ENCODE measurements at places on chromosomes 5 and 9.

- no peak overlapping the region for H3K27ac ChIP-seq
- no peaks in the 10 kb centered on the region for H3K36me3 ChIP-seq
- H3K27me3 ChIP-seq, result no peaks in the 10 kb centered on the region
- DNase-seq, result no peak
- no peak overlapping the region for H3K4me3 ChIP-seq
Measured at GRCh38 chr5:152271420-152271819, 133.7 kb downstream of the NMUR2 start.

DNA sequence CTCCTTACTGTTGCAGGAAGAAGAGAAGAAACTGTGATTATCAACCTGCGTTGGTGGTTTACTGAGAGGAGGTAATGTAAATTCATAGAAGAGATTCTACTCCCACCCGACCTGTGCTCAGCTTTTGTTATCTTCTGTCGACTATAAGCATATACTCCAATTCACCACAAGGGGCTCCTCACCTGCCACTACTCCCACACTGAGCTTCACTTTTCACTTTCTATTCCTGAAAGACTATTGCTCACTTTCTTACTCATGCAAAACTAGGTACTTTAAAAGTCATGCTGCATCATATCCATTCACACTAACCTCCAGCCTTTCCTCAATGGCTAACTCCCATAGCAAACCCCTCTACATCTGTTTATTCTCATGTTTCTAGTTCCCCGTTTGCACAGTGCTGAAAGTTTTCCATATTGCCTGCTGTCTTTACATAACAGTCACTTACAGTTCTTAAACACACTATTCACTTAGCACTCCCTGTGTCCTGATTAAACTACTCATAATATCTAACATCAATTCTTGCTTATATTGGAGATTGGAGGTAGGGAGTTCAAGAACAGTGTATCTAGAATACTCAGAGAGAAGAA, 1062.6 kb downstream of the NR2F1-AS1 start:
- DNase-seq, result no peak
- no peak overlapping the region for H3K27ac ChIP-seq
- no peaks in the 10 kb centered on the region for H3K4me1 ChIP-seq
- no peaks in the 10 kb centered on the region for H3K36me3 ChIP-seq

DNA sequence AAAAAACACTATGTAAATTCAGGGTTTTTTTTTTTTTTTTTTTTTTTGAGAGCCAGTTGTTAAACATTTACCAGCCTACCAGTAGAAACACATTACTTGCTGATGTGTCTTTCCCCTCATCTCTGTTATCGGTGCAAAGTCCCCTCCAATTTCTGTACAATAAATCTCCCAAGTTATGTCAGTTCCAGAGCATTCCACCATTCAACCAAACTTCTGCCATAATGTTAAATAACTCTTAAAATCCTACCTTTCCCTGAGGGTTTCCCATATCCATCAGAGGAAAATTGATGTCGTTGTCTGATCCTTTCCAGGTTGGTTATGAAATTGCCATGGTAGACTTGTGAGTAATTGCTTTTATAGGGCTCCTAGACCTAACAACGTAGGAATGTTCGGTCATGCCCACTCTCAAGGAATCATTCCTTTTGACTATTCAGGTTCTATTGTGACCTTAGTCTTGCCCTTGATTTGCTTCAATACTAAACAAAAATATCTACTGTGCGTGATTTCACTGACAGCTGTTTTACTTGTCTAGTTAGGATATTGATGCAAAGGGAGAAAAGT, 5.6 kb upstream of the PPP2R2B start:
- no peak overlapping the region for H3K27ac ChIP-seq
- H3K4me3 ChIP-seq, result no peak overlapping the region
- H3K36me3 ChIP-seq, result no peaks in the 10 kb centered on the region
- no peaks in the 10 kb centered on the region for H3K4me1 ChIP-seq

DNA sequence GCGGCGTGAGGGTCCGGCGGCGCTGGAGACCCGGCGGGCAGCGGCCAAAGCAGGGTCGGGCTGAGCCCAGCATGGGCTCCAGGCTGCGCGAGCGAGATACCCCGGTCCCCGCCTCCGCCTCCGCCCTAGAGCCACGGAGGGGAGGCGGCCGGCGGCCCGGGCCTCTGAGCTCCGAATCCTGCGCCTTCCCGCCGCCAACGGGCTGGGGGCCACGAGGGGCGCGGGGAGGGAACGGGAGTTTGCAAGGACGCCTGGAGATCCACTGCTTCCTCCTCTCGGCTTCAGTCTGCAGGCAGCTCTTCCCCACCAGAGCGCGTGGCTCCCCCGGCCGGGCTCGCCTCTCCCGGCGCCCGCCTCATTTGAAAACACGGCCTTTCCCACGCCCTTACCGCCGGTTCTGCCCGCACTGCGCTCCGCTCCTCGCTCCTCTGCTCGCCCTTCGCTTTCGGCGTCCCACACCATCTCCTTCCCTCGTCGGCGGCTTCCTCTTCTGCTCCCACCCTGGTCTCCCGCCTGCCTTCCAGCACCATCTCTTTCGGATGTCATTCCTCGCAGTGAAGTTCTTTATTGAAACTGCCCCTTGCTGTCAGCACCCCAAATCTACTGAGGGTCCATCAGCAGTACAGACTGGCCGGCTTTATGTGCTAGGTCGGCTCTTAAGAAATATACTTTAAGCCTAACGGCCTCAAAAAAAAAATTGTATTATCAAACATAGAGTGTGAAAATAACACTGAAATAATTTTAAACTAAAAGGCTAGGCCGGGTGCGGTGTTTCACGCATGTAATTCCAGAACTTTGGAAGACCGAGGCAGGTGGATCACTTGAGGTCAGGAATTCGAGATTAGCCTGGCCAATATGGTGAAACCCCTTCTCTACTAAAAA, 105.0 kb upstream of the FAM120A start:
- no peak for DNase-seq

DNA sequence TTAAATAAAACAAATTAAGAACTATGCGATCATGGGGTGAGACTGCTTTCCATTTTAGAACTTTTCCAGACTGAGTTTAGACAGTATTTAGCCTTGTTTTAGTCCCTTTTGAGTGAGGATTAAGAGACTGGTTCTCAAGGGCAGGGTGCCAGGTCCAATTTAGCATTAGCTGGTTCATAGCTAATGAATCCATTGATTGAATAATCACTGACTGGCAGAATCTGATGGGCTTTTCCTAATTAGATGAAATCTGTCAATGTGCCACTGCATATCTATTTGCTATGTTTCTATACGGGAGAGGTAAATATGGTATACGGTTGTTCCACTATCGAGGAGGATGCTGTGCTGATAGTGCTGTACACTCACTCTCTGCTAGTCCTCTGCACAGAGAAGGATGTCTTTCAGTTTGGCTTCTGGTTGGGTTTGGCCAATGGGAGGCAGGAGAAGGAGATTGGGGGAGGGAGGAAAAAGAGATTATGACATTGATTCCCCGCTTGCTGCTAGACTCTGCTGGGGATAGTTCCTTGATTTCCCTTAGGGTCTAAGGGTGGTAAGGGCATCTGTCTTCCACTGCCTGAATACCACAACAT, 496.6 kb downstream of the CTNND2 start:
- no peaks in the 10 kb centered on the region for H3K4me1 ChIP-seq
- DNase-seq, result no peak
- H3K27ac ChIP-seq, result no peak overlapping the region
- H3K27me3 ChIP-seq, result no peaks in the 10 kb centered on the region
- H3K36me3 ChIP-seq, result no peaks in the 10 kb centered on the region
- no peak overlapping the region for H3K4me3 ChIP-seq

DNA sequence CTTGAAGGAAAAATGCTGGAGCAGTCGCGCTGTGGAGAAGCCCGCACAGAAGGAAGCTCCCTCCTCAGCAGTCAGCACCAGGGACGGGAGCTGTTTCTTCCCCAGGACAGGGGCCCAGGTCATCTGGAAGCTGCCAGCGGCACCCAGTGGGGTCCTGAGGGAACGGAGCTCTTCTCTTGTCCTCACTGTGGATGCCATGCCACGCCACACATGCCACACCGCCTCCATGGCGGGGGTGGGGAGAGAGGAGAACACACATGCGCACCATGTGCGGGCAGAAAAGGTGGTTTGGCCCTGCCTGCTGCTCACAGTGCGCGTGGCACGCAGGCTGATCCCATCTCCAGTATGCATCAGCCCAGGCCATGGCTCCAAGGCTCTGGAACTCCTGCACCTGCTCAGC, 41.7 kb upstream of the ZNF354B start:
- no peak overlapping the region for H3K4me3 ChIP-seq
- no peaks in the 10 kb centered on the region for H3K36me3 ChIP-seq
- H3K27me3 ChIP-seq, result peaks cover 2% of the 10 kb centered on the region
- no peaks in the 10 kb centered on the region for H3K4me1 ChIP-seq

GRCh38 chr5:113340537-113340936, 94.3 kb downstream of the TSSK1B start:
- H3K4me3 ChIP-seq, result no peak overlapping the region
- H3K27me3 ChIP-seq, result no peaks in the 10 kb centered on the region
- H3K36me3 ChIP-seq, result no peaks in the 10 kb centered on the region
- H3K4me1 ChIP-seq, result no peaks in the 10 kb centered on the region

- no peaks in the 10 kb centered on the region for H3K27me3 ChIP-seq
- no peaks in the 10 kb centered on the region for H3K4me1 ChIP-seq
- H3K36me3 ChIP-seq, result no peaks in the 10 kb centered on the region
- no peak overlapping the region for H3K4me3 ChIP-seq
Measured at GRCh38 chr9:82601293-82601771, 461.6 kb downstream of the RASEF start.

- no peak overlapping the region for H3K27ac ChIP-seq
- H3K27me3 ChIP-seq, result no peaks in the 10 kb centered on the region
- no peaks in the 10 kb centered on the region for H3K36me3 ChIP-seq
- no peak for DNase-seq
- no peak overlapping the region for H3K4me3 ChIP-seq
- peaks cover 3% of the 10 kb centered on the region for H3K4me1 ChIP-seq
Measured at GRCh38 chr9:105293408-105293807, 49.0 kb downstream of the SLC44A1 start.

- no peaks in the 10 kb centered on the region for H3K36me3 ChIP-seq
- H3K4me3 ChIP-seq, result no peak overlapping the region
- H3K27me3 ChIP-seq, result no peaks in the 10 kb centered on the region
Measured at GRCh38 chr9:93054758-93055704, 3.5 kb upstream of the SUSD3 start.

DNA sequence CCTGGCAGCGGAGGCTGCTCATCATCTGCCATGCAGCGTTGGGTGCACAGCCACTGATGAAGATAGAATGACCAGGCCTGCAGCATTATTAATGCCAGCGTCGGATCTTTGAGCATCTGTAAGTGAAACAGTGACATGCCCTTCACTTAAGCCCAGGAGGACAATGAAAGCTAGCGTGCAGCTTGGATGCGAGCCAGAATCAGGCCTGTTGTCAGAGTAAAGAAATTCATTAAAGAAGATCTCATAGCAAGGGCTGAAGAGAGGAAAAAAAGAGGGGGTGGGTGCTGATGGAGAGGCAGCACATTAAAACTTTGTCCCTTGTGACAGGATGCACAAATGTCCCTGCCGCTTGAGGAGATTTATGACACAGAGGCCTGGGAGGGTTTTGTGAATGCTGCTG, 186.1 kb upstream of the MAST4 start:
- H3K4me3 ChIP-seq, result no peak overlapping the region
- H3K27ac ChIP-seq, result no peak overlapping the region
- no peak for DNase-seq
- H3K4me1 ChIP-seq, result no peaks in the 10 kb centered on the region
- H3K27me3 ChIP-seq, result peaks cover 11% of the 10 kb centered on the region
- H3K36me3 ChIP-seq, result no peaks in the 10 kb centered on the region

- H3K36me3 ChIP-seq, result no peaks in the 10 kb centered on the region
- no peak for DNase-seq
- no peak overlapping the region for H3K4me3 ChIP-seq
Measured at GRCh38 chr5:107805166-107805565, 134.4 kb upstream of the EFNA5 start.

GRCh38 chr9:26975728-26976707, 19.8 kb downstream of the IFT74 start:
- no peak for DNase-seq
- H3K36me3 ChIP-seq, result no peaks in the 10 kb centered on the region
- H3K4me1 ChIP-seq, result no peaks in the 10 kb centered on the region
- no peaks in the 10 kb centered on the region for H3K27me3 ChIP-seq

- H3K4me3 ChIP-seq, result no peak overlapping the region
- no peak for DNase-seq
- H3K27ac ChIP-seq, result no peak overlapping the region
- H3K36me3 ChIP-seq, result no peaks in the 10 kb centered on the region
- H3K27me3 ChIP-seq, result no peaks in the 10 kb centered on the region
- no peaks in the 10 kb centered on the region for H3K4me1 ChIP-seq
Measured at GRCh38 chr9:132792547-132792946, 85.5 kb downstream of the AK8 start.

GRCh38 chr9:134793288-134794188, 87.1 kb upstream of the FCN2 start:
- no peaks in the 10 kb centered on the region for H3K36me3 ChIP-seq
- peaks cover 19% of the 10 kb centered on the region for H3K27me3 ChIP-seq
- no peaks in the 10 kb centered on the region for H3K4me1 ChIP-seq
- DNase-seq, result no peak
- H3K27ac ChIP-seq, result no peak overlapping the region
- no peak overlapping the region for H3K4me3 ChIP-seq

GRCh38 chr5:139650689-139651042, 2.5 kb downstream of the CXXC5 start:
- DNase-seq, result no peak
- peak overlapping the region; percentile 51 for H3K4me3 ChIP-seq
- H3K27ac ChIP-seq, result no peak overlapping the region
- peaks cover 16% of the 10 kb centered on the region for H3K4me1 ChIP-seq
- no peaks in the 10 kb centered on the region for H3K36me3 ChIP-seq

DNA sequence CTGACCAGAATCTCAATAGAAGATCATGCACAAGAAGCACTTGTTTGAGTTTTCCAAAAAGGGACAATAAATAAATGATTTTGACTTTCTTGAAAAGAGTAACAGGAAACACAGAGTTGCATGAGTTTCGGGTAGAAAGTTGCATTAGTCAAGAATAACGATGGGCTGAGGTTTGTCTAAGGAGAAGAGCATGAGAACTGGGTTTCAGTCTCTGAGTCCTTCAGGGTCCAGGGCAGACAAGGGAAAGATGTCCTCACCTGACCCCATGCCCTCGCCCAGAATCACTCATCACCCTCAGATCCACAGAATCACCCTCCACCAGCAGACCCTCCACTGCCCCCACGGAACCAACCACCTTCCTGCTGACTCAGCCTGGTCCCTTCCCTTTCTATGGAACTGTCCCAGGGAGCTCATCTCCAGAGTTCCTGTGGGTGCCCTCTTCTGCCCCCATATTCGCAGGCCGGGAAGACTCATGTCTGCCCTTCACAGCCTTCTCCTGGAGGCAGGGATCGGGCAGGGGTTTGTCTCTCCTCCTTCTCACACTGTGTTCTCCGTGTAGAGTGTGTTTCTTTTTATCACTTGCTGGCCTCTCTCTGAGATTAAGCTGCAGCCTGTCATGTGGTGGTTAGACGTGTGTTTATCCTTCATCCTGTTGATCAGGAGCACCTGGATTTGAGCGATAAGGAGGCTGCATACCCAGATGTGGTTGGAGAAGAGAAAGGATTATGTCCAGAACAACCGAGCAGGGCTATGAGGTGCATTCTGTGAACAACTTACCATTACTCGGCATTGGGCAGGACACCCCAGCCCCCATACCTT, 442.6 kb downstream of the MAT2B start:
- DNase-seq, result no peak
- no peaks in the 10 kb centered on the region for H3K36me3 ChIP-seq
- no peaks in the 10 kb centered on the region for H3K27me3 ChIP-seq
- no peaks in the 10 kb centered on the region for H3K4me1 ChIP-seq
- H3K4me3 ChIP-seq, result no peak overlapping the region
- H3K27ac ChIP-seq, result no peak overlapping the region

- H3K4me3 ChIP-seq, result no peak overlapping the region
- H3K36me3 ChIP-seq, result no peaks in the 10 kb centered on the region
- no peak overlapping the region for H3K27ac ChIP-seq
- DNase-seq, result no peak
- no peaks in the 10 kb centered on the region for H3K4me1 ChIP-seq
- H3K27me3 ChIP-seq, result no peaks in the 10 kb centered on the region
Measured at GRCh38 chr5:125357660-125358059, 611.2 kb upstream of the ZNF608 start.
